ENCODE measurements at places on chromosomes 3 and 15. TPM values are rescaled to one million over a fixed set of nuclear protein-coding genes. Genes with fewer than 3 reads are reported as not detected.

GCNT3 gene
- total RNA-seq: not detected

WNT5A gene
- 9.7 TPM for total RNA-seq

ADAMTS7 gene
- total RNA-seq: 55.1 TPM

PAK6 gene
- total RNA-seq: 0.31 TPM

CD80 gene
- total RNA-seq: not detected

RAB6B gene
- 3.9 TPM for total RNA-seq

GRCh38 chr3:33159234-33159633, 45.4 kb downstream of the CRTAP start:
- no peaks in the 10 kb centered on the region for H3K36me3 ChIP-seq
- no peak for DNase-seq
- H3K27me3 ChIP-seq: no peaks in the 10 kb centered on the region

- H3K36me3 ChIP-seq: no peaks in the 10 kb centered on the region
- peaks cover 3% of the 10 kb centered on the region for H3K27me3 ChIP-seq
- H3K4me1 ChIP-seq: peaks cover 3% of the 10 kb centered on the region
- H3K27ac ChIP-seq: no peak overlapping the region
- DNase-seq: no peak
Measured at GRCh38 chr3:31802981-31803740, 177.9 kb downstream of the OSBPL10 start.
